Aorta (tissue), 5 donors: ENCODE measurements at places on chromosomes 12 and 14. TPM values are rescaled to one million over a fixed set of nuclear protein-coding genes. Genes with fewer than 3 reads are reported as not detected.

GRCh38 chr14:75220156-75220555 lies 43.7 kb upstream of the TMED10 start:
- H3K27me3 ChIP-seq = no peaks in the 10 kb centered on the region
- H3K4me3 ChIP-seq = no peak overlapping the region
- no peak for DNase-seq
- no peaks in the 10 kb centered on the region for H3K36me3 ChIP-seq
- no peak overlapping the region for H3K27ac ChIP-seq
- no peaks in the 10 kb centered on the region for H3K4me1 ChIP-seq

GRCh38 chr12:117144599-117144998 lies 45.4 kb upstream of the TESC start:
- DNase-seq = no peak
- no peaks in the 10 kb centered on the region for H3K27me3 ChIP-seq
- no peak overlapping the region for H3K27ac ChIP-seq
- H3K4me3 ChIP-seq = no peak overlapping the region
- peaks cover 4% of the 10 kb centered on the region for H3K36me3 ChIP-seq

Gene AICDA
- total RNA-seq = not detected

DNA sequence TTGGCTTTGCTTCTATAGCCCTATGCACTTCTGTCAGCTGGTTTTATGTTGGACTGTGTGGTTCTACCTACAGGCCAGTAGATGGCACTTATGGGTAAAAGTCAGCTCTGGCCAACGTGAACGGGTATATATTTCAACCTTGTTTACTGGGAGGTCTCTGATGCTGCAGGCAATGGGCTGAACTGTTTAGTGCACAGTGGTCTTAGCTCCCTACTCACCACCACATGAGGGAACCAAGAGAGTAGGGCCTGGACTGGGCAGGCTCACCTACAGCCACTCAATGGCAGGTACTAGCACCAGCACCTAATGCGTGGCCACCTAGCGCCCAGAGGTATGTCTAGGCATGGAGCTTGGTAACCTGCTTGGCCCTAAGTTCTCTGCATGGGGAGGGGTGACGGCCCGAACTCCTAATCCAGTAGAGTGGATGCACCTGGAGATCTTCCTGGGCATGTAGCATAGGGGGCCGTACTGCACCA lies 481.8 kb downstream of the TMEM117 start:
- no peaks in the 10 kb centered on the region for H3K27me3 ChIP-seq
- H3K36me3 ChIP-seq = no peaks in the 10 kb centered on the region
- H3K4me1 ChIP-seq = peaks cover 2% of the 10 kb centered on the region
- H3K27ac ChIP-seq = no peak overlapping the region
- DNase-seq = no peak

DNA sequence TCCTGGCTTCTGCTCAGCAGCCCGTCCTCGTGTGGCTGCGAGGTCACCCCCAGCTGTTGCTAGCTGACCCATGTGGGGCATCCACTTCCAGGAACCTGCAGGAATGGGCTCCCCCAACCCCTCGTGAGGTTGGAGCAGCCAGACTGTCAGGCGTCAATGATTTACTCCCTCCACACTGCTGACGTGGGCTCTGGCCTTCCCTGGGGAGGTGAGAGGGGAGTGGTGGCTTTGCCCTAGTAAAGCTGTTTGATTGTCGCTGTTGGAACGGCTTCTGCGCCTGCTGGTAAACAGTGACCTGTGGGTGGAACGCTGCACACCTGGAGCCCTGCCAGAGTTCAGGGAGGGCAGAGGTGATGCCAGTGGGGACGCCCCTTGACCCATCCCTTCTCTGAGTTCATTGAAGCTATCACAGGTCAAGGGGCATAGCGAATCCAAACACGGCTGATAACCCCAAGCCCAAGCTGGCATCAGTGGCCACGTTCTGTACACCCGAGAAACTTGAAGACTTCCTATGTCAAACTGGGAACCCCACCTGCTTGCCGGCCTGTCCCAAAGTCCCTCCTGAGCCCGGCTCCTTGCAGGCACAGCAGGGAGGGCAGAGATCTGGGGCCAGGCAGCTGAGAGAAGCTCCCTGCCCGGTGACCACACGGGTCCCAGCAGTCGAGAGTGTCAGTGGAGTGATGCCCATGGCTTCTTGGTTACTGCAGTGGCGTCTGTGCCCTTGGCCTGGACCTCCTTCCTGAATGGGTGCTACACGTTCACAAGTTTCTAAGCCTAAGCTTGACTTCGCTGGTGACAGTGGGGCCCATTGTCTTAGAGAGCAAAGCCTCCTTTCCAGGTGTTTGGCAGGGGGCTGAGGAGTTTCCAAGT lies 2.7 kb downstream of the ASPG start:
- DNase-seq = no peak
- H3K4me3 ChIP-seq = no peak overlapping the region
- no peaks in the 10 kb centered on the region for H3K4me1 ChIP-seq
- no peak overlapping the region for H3K27ac ChIP-seq
- no peaks in the 10 kb centered on the region for H3K27me3 ChIP-seq

DNA sequence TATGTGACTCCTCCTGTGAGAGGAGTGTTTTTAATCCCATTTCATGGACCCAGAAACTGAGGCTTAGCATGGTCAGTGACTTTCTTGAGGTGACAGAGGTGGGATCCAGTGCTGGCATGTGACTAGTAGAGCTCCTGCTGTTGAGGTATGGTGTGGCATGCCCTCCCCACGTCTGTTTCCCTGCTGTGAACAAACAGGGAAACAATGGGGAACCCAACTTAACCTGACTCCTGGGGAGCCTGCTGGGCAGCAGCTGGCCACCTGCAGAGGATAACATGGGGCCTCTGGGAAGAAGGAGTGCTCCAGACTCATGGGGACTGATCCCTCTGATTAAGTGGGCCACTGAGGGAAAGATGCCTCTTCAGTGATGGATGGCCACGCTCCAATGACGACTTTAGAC lies 114.0 kb downstream of the BEGAIN start:
- no peak for DNase-seq
- no peaks in the 10 kb centered on the region for H3K27me3 ChIP-seq
- no peaks in the 10 kb centered on the region for H3K4me1 ChIP-seq
- H3K36me3 ChIP-seq = no peaks in the 10 kb centered on the region
- no peak overlapping the region for H3K27ac ChIP-seq
- no peak overlapping the region for H3K4me3 ChIP-seq

DNA sequence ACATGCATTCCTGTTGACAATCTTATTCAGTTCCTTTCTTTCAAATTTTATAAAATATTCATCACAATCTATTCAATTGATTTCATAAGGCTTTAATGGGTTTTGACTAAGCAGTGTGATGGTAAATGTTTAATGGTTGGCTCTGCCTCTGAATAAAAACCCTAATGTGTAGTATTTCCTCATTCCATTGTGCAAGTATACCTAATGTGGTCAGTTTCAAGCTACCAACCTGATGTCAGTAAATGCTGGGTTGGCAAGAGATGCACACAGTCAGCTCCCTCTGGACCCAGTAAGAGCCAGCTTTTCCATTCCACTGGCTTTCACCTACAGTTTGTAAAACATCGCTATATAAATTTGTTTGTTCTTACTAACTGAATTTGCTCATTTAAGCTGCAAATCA lies 53.9 kb downstream of the METTL25 start:
- no peaks in the 10 kb centered on the region for H3K27me3 ChIP-seq
- no peak overlapping the region for H3K4me3 ChIP-seq

DNA sequence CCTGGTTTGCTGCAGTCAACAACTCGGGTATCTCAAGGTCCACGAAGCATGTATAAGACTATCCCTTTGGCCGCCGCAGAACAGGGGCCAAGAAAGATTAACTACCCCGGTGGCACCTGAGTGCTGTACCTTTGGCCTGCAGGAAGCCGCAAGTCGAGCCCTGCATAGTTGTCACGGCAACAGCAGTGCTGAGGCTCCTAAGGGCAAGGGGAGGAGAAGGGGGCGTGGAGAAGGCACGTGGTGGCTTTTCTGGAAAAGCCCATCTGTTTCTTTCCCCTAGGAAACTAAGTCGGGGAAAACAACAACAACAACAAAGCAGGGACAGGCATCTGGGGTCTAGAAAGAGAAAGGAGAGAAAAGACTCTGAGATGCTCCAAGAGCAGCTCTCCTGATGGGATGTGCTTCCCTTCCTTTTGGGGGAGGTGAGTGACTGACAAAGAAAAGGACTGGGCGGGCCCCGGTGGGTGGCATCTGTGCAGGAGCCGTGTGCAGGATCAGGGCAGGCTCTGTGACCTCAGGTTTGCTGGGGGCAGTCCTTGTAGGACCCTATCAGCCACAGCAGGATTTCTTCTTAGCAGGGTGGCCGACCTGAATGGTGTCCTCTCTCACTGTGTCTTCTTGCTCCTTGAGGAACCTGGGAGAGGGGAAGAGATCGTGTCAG lies 123.9 kb downstream of the PRMT8 start:
- no peak overlapping the region for H3K27ac ChIP-seq
- H3K27me3 ChIP-seq = no peaks in the 10 kb centered on the region
- DNase-seq = peak; percentile 57

Gene NAA25
- 23.4 TPM for total RNA-seq

Gene TAS2R31
- 9.1 TPM for total RNA-seq

Gene HOXC5
- 3.9 TPM for total RNA-seq

- no peaks in the 10 kb centered on the region for H3K27me3 ChIP-seq
- H3K36me3 ChIP-seq = no peaks in the 10 kb centered on the region
- H3K4me3 ChIP-seq = no peak overlapping the region
- no peak overlapping the region for H3K27ac ChIP-seq
These were observed 156.0 kb downstream of the EGLN3 start for GRCh38 chr14:33794791-33795305.

DNA sequence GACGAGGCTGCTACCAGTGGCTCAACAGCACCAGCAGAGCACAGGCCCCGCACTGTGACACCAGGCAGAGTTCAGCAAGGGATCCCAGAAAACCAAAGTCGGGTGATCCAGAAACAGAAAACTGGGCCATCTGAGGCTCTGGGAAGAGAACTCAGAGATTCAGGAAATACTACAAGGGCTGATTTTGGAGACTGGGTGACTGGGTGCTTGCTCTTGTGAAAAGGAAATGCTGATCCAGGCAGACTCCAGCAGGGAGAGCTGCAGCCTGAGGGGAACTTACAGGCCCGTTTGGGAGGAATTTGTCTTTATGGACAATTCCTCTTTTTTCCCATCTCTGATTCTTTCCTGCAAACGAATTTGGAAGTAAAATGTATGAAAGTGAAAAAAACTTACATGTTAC lies 28.2 kb downstream of the FOXN3 start:
- H3K27me3 ChIP-seq = no peaks in the 10 kb centered on the region
- no peak overlapping the region for H3K4me3 ChIP-seq
- DNase-seq = no peak
- peaks cover 3% of the 10 kb centered on the region for H3K4me1 ChIP-seq
- H3K27ac ChIP-seq = no peak overlapping the region

DNA sequence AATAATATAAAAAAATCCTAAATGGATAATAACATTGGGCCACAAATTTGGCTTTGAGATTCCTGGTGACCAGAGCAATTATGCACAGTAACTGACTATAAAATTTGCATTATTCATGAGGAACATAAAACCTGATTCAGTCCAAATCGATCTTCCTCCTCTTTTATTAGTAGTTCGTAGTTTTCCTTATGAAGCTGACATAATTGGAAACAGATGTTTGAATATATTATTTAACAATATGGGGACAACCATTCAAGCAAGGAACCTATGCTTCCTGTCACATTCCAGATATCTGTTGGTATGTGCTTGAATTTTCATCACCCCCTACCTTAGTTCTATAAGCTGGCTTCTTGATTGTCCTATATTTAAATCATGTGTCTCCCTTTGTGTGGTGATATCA lies 34.9 kb downstream of the CCDC175 start:
- H3K36me3 ChIP-seq = no peaks in the 10 kb centered on the region
- H3K27ac ChIP-seq = no peak overlapping the region
- no peaks in the 10 kb centered on the region for H3K4me1 ChIP-seq
- no peak overlapping the region for H3K4me3 ChIP-seq
- H3K27me3 ChIP-seq = no peaks in the 10 kb centered on the region

GRCh38 chr14:69675877-69676416 lies 64.6 kb downstream of the SUSD6 start:
- DNase-seq = no peak
- no peaks in the 10 kb centered on the region for H3K27me3 ChIP-seq
- no peak overlapping the region for H3K4me3 ChIP-seq
- H3K36me3 ChIP-seq = no peaks in the 10 kb centered on the region

DNA sequence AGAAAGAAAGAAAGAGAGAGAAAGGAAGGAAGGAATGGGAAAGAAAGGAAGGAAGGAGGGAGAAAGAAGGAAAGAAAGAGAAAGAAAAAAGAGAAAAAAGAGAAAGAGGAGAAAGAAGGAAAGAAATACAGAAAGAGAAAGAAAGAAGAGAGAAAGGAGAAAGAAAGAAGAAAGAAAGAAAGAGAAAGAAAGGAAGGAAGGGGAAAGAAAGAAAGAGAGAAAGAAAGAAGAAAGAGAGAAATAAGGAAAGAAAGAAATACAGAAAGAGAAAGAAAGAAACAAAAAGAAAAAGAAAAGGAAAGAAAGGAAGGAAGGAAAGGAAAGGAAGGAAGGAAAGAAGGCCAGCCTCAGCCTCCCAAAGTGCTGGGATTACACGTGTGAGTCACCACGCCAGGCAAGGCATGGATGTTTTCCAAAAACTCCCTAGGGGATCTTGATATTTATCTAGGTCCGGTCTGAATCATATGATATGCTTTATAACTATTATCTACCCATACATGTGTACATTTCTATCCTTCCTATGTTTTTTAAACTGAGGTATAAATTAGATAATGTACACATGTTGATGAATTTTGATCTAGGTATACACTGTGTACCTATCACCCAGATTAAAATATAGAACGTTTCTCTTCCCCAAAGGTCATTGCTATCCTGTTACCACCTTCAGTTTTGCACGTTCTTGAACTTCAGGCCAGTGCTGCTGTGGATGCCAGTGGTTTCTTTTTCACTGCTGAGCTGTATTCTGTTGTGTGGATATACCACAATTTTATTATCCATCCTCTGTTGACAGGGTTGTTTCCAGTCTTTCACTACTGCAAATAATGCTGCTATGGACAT lies 177.9 kb downstream of the RBM19 start:
- no peaks in the 10 kb centered on the region for H3K4me1 ChIP-seq
- no peaks in the 10 kb centered on the region for H3K27me3 ChIP-seq
- DNase-seq = no peak
- H3K4me3 ChIP-seq = no peak overlapping the region
- no peak overlapping the region for H3K27ac ChIP-seq

- H3K36me3 ChIP-seq = no peaks in the 10 kb centered on the region
- H3K4me1 ChIP-seq = no peaks in the 10 kb centered on the region
- no peak for DNase-seq
- H3K27me3 ChIP-seq = no peaks in the 10 kb centered on the region
- H3K4me3 ChIP-seq = no peak overlapping the region
These were observed 226.4 kb downstream of the ANO2 start for GRCh38 chr12:5718680-5719079.

DNA sequence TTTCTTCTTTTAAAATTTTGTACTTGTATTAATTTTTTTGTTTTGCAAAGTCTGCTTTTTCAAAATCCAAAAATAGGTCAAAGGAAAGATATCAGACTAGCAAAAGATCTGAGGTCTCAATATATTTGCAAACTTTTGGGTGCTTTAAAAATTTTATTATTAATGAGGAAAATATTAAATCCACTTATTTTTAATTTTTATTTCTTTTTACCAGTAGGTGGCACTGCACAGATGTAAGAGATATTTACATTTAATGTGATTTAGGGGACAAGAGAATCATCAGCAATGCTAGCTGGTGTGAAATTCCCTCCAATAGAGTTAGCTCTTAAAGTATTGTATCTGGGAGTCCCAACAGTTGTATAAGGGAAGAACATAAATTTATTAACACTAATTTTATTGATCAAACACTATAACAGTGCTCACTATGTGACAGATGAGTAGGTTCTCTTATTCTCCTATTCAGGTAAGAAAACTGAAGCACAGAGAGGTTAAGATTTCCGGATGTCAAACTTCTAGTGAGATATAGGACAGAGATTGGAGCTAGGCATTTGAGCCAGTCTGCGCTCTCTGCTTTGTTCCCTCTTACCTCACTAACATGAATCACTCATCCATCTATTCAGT lies 30.5 kb downstream of the ALX1 start:
- H3K27me3 ChIP-seq = no peaks in the 10 kb centered on the region
- H3K4me1 ChIP-seq = no peaks in the 10 kb centered on the region
- no peak overlapping the region for H3K4me3 ChIP-seq
- no peaks in the 10 kb centered on the region for H3K36me3 ChIP-seq
